ENCODE measurements at places on chromosomes 12 and 14.

DNA sequence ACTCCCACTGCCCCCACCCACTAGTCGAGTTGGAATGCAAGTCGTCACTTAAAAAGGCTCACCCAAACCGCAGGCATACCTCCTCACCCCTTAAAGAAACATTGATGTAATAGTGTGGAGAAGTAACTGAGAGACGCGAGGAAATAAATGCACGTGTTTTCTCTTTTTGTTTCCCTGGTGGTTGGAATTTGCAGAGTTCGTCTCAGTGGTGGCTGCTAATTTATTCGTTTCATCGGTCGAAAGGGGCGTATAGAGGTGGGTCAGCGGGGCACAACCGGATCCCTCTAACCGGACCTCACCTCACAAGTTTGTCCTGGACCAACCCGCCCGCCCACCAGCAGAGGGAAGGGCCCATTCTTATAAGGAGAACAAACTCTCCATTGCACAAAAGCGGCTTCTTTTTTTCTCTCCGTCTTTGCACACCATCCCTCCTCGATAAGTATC is 5.0 kb upstream of the NPAS3 start:
- no peak for DNase-seq

DNA sequence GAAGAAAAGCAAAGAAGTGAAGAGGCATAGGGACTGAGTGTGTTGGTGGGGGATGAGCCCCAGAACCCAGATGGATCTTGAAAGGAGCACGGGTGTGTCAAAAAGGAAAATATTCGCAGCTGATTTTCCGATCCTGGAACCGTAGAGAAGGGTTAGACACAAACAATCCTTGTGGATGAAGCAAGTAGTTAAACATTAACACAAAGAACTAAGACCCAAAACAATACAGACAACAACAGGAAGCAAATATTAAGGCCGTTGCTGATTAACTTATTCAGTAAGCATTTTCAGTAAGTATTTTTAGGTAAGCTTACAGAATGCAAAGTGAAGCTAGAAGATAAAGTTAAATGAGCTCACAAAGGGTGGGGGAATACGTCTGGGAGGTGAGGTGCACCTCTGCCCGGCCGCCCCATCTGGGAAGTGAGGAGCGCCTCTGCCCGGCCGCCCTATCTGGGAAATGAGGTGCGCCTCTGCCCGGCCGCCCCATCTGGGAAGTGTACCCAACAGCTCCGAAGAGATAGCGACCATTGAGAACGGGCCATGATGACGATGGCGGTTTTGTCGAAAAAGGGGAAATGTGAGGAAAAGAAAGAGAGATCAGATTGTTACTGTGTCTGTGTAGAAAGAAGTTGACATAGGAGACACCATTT is 62.8 kb upstream of the PRB2 start:
- DNase-seq, result no peak

DNA sequence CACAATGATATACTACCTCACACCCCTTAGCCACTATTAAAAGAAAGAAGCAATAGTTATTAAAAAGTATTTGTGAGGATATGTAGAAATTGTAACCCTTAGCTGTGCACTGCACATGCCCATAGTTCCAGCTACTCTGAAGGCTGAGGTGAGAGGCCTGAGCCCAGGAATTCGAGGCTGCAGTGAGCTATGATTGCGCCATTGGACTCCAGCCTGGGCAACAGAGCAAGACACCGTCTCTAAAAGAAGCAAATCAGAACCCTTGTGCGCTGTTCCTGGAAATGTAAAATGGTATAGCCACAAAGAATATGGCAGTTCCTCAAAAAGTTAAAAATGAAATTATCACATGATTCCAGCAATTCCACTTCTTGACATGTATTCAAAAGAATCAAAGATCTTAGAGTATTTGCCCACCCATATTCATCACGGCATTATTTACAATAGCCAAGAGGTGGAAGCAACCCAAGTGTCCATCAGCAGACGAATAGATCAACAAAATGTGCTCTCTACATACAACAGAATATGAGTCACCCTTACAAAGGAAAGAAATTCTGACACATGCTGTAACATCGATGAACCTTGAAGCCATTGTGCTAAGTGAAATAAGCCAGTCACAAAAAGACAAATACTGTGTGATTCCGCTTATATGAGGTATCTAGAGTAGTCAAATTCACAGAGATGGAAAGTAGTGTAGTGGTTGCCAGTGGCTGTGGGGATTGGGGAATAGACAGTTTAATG is 23.7 kb upstream of the YLPM1 start:
- no peak for DNase-seq

DNA sequence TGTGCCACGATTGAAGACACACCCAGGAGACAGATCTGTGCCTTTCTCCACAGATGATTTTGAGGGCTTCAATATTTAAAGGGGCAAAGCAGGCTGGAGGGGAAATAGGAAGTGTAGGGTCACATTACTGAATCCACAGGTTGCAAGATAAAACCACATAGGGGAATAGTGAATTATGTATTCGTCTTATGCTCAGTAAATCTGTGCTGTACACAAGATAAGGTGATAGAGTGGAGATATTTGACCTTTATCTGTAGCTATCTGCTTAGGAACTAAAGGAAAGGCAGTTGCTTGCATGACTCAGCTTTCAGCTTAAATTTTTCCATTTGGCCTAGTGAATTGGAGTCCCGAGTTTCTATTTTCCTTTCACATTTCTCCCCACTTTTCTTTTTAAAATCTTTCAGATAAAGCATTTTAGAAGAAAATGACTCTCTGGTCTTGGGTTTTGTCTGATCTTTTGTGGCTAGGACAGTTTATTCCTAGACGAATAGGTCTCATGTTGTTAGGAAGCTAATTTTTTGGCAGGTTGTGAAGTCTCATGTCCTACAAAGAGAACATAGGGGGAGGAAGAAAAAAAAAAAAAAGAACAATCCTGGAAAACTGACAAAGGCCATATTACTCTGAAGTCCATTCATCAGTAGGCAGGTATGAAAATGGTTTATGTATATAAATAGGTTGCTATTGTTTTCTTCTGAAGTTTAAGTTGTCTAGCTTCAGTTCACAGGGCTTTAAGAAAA is 55.4 kb downstream of the FBXO33 start:
- DNase-seq, result no peak

Measured in transverse colon (tissue), 4 donors.